Muscle of leg (tissue), 16 donors: ENCODE measurements at places on chromosomes 6 and 20.
A peak's percentile ranks its signal among the peaks of the same experiment; 100 is the strongest.

GRCh38 chr20:61841966-61842365 lies 223.7 kb downstream of the TAF4 start:
- DNase-seq = peak; percentile 28

GRCh38 chr20:25253606-25254275 lies 5.9 kb downstream of the PYGB start:
- no peak for DNase-seq

GRCh38 chr20:34949120-34949519 lies 6.5 kb downstream of the GSS start:
- DNase-seq = no peak

DNA sequence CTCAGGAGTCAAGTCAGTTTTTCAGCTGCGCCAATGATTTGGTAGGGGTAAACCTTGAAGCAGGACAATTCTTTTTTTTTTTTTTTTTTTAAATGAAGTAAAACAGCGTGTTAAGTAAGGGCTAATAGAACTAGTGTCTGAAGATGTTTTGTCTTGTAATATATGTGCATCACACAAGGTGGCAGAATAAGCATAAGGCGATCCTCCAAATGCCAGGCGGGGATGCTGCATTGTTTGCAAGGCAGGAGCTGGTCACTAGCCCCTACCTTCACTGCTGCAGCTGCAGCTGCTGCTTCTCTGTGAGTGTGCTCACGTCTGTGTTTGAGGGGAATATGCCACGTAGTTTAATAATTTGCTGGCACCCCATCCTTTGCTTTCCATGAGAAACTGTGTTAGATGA lies 272.7 kb upstream of the MAP3K7 start:
- DNase-seq = peak; percentile 36

DNA sequence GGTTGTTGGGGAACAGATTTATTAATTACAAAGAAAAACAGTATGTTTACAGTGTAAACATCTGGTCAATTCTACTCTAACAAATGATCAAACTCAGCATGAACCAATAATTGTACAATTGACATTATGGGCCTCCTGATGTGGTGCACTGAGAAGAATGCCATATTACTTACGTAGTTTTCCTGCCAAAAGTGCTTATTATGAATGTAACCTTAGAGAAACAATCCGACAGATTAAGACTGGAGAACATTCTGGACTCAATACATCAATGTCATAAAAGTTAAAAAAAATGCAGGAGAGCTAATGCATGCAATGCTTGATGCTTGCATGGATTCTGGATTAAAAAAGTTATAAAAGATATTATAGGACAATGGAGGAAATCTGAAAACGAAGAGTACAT lies 69.0 kb downstream of the LYRM4 start:
- DNase-seq = no peak

GRCh38 chr20:4082406-4083097 lies 67.2 kb upstream of the RNF24 start:
- DNase-seq = peak; percentile 79

GRCh38 chr20:34965051-34965450 lies 9.4 kb downstream of the MYH7B start:
- no peak for DNase-seq

DNA sequence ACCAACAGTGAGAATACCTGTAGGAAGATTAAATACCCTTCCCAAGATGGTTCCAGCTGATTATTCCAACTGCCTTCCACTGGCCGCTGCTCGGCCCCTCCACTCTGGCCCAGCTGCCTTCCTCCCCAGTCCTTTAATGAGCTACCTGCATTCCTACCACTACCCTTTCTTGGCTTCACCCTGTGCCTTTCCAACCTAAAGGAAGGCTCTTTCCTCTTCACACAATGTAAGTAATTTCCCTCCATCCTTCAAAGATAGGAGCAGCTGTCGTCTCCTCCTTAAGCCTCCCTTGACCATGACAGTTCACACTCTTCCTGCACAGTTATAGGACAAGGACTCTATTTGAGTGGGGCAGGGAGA lies 16.2 kb upstream of the SNX9 start:
- no peak for DNase-seq

GRCh38 chr6:26089272-26089671 lies 2.0 kb downstream of the HFE start:
- peak; percentile 30 for DNase-seq

DNA sequence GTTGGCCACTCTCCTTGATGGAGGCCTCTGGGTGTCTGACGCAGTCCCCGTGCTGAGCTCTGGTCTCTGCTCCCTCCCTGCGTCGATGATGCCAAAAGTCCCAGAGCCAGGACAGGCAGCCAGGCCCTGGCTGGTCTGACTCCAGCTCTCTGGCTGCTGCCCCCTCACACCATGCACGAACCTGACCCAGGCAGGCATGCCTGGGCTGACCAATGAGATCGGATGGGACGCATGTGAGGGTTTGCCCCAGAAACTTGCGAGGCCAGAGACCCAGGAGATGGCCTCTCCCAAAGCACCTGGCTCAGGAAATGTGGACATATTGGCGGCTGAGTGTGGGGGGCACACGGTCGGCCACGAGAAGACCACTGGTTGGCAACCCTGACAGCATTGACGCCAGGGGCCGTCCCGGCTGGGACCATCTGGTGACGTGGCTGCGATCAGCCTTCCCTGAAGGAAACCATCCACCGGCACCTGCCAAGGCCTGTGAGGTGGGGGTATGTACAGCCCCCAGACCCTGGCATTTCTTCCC lies 51.2 kb upstream of the FRMD1 start:
- DNase-seq = no peak

DNA sequence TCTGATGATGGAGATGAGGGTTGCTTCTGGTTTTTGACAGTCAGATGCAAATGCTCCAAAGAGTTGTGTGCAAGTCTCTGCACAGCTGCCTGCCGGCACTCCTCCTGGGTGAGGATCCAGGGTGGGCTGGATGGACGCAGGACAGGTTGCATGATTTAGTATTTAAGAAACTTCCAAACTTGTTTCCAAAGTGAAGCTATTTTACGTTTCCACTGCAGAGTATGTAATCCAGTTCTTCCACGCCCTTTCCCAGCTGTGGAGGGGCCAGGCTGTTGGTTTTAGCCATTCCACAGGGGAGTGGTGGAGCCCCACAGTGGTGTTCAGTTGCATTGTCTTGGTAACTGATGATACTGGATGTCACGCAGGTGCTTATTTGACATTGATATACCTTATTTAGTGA lies 157.3 kb downstream of the THBS2 start:
- DNase-seq = peak; percentile 88

GRCh38 chr6:117605169-117605826 lies 3.0 kb upstream of the GOPC start:
- DNase-seq = peak; percentile 72

GRCh38 chr6:25010176-25010575 lies 74.4 kb upstream of the RIPOR2 start:
- no peak for DNase-seq

DNA sequence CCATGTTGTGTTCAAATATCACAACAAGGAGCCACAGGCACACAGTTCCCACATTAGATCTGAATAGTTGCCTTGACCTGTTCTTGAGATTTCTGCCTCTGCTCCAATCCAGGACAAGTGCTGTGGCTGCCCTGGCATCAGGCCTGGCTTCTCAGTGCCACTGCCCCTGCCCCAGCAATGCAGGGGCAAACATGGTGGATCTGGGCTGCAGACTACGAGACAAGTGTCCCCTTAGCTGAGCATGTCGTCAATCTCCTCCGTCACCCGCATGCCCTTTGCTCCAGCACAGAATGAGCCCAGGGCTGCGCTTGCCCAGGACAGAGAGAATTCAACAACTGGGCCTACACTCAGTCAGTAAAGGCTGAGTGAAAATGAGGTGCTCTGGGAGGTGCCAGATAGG lies 201.6 kb downstream of the SYNDIG1 start:
- DNase-seq = no peak

GRCh38 chr6:55423933-55424332 lies 96.7 kb downstream of the GFRAL start:
- DNase-seq = no peak

GRCh38 chr6:136288566-136289326 lies 900 bp downstream of the BCLAF1 start:
- DNase-seq = peak; percentile 89

DNA sequence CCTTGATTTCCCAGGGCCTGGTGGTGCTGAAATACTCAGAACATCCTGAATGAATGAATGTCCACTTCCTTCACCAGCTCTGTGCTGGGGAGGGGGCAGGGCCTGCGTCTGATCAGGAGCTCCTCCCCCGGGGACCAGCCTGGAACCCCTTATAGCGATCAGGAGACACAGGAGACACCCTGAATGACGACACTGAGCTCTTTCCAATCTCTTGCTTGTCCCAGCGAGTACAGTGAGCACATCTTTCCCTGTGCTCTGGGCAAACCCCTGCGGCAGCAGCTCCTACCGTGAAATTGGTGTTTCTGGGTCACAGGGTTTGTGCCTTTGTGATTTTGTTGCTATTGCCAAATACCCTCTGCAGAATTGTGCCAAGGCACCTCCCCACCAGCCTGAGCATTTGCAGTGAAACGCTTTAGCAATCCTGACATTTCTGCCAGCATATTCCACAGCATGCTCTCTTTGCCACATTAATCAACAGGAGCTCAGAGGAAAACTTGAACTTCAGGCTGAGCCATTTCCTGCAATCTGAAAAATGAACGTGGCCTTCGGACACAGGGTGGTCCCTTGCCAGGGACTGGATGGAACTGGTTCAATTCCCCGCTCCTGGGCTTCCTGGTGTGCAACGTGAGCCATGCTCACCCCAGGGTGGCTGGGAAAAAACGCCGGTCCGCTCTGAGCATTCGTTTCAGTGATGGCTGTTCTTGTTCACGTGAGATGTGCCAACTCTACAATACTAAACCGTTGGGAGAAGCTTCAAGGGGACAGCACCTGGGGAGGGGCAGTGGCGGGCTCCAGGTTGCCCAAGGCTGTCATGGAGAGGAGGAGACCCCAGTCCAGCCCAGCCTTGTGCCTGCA lies 23.1 kb upstream of the MRGBP start:
- peak; percentile 84 for DNase-seq

- no peak for DNase-seq
Observed at GRCh38 chr6:52221302-52221701, 23.0 kb downstream of the IL17F start.

GRCh38 chr6:151664390-151664789 lies 143.1 kb upstream of the ESR1 start:
- no peak for DNase-seq
